NCI-H1436 (cell line): ENCODE measurements at places on chromosomes 12 and 14.
A peak's percentile ranks its signal among the peaks of the same experiment; 100 is the strongest.

- DNase-seq: no peak
Observed at GRCh38 chr14:81400202-81400678, at the start of gene STON2. Gene STON2, minus strand, starts transcription at chr14:81400324. Its CDS starts 1,942 bp downstream, at chr14:81398382.

DNA sequence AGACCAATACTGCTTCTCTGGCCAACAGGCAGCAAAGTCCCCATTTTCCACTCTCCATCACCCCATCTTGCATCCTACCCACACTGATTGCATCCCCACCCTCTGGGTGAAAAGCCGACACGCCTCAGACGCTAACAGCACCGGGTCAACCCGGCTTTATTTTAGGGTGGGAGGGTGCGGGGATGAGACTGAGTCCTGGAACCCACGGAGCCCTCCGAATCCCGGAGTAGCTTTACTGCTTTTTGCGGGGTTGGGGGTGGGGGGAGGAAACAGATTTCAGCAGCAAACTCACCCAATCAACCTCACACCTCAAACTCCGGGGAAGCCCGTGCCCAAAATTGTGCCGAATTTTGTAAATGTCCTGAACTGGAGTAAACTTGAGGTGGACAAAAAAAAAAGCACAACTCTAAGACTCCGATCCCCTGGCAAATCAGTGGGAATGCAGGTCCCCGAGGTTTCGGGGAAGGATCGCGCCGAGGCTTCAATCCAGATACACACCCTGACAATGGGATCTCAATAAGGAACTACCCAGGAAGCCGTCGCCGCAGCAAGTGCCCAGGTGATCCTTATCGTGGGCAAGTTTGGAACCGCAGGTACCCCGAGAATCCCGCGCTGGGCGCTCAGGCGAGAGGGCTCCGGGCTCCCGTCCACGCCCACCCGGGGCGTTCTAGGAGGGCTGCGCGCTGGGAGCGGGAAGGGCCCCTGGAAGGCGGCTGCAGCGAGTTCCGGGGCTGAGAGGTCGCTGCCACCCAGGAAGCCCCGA lies 1.1 kb downstream of the GCH1 start:
- DNase-seq: no peak

GRCh38 chr14:77157740-77158139 lies 16.1 kb upstream of the ZDHHC22 start:
- DNase-seq: no peak

DNA sequence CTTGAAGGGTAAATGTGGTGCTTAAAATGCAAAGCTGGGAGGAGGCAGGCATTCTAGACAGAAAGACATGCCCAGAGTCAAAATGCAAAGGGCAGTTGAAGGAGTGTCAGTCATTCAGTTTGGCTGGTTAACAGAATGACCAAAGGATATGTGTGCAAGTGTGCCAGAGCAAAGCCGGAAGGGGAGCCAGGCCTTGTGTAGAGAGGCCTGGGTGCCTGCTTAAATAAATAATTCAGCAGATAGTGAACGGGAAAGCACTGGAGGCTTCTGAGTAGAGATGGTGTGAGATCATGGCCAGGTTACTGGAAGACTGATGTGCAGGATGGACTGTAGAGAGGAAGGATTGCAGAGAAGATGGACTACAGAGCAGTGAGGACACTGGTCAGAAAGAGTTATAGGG lies 244.9 kb downstream of the PRKD1 start:
- no peak for DNase-seq

DNA sequence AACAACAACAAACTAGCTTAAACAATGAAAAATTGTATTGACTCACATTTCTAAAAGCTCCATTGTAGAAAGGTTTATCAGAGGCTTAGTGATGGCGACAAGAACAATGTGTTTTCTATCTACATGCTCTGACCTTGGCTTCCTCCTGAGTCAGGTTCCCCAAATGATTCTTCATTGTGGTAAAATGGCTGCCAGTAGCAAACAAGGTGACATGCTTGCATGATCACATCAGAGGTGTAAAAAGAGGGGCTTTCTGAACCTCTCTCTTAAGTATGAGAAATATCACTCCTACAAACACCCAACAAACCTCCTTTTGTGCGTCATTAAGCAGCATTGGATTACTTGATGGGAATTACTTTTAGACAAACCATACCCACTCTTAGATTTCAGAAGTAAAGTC lies 252.4 kb upstream of the SYT1 start:
- no peak for DNase-seq

DNA sequence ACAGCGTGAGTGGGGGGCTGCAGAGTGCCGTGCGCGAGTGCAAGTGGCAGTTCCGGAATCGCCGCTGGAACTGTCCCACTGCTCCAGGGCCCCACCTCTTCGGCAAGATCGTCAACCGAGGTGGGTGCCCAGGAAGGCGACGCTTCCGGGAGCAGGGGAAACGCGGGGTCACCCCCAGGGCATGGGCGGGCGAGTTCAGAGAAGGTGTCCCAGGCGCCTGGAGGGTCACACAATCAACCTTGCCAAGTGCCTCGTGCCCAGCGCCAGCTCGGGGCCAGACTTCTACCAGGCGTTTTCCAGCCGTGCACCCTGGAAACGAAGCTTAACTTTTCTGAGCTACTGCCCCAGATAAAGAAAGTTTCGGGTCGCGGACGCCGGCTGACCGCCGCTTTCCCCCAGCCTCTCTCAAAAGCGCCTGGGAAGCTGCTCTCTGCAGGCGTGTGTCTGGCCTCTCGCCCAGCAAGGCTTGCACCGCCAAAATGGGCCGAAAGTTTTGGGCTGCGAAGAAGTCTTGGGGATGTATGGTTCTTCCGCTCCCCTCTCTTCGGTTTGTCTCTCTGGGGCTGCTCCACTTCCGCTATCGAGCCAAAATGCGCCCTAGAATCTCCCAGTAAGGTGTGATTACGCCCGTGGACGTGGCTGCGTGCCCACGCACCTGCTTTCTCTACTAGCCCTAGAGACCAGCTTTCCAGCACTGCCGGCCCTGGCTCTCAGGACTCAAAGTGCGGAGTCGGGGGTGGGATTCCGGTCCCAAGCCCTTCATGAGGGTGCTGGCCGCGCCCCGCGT lies 1.7 kb downstream of the WNT1 start:
- no peak for DNase-seq

DNA sequence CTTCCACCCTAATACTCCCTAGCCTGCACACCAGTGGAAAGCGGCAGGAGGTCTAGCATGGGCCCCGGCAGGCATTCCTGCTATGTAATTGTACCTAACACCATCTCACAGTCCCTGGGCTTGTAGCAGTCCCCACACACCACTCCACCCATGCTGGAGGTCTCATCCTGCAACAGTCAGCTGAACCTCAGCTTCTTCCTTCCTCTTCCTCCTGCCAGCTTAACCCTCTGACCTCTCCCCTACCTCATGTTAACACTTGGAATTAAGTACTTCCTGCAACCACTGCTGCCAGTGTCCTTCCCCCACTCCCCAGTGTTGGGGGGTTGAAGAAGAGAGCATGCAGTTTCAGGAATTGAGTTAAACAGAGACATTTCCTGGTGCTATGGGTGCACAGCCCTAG lies 7.6 kb downstream of the ADCY4 start:
- DNase-seq: no peak

DNA sequence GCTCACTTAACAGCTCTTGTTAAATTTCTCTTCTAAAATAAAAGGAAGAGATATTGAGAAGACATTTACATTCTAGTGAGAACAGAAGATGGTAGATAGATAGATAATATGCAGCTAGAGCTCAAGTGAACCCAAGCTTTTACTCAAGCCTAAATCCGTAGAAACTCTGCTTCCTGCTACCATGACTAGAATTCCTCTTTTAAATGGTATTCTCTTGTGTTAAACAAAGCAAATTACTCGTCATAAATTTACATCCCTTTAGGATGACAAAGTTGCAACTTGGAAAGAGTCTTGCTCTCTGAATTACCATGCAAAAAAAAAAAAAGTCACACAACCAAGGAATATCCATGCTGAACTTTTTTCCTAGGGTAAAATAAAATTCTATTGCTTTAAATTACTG lies 160.7 kb upstream of the LRFN5 start:
- DNase-seq: no peak

GRCh38 chr12:95218150-95219133 lies 835 bp downstream of the VEZT start:
- peak; percentile 54 for DNase-seq

DNA sequence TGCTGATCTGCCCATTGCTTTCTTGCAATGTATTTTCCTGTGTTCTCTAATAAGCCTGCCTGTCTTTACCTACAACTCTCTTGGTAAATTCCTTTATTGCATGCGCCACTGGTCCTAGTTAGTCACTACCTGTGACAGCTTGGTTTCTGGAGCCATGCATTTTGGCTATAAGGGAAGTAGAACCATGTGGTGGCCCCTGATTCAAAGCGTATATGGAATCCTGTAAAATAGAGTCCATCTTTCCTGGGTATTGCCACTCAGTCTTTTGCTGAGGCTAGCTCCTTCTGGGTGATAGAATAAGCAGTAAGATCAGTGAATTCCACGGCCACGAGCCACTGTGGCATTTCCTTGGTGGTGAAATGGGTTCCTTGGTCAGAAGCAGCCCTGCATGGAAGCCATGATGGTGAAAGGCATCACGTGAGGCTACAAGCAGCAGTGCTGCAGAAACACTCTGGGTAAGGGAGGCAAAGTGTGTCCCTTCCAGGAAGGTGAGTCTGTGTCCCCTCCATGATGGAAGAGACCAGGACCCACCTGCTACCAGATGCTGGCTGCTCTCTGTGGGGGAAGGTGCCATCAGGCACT lies 19.6 kb downstream of the TNFAIP2 start:
- no peak for DNase-seq

GRCh38 chr12:46580445-46580844 lies 207.9 kb upstream of the SLC38A2 start:
- DNase-seq: no peak

DNA sequence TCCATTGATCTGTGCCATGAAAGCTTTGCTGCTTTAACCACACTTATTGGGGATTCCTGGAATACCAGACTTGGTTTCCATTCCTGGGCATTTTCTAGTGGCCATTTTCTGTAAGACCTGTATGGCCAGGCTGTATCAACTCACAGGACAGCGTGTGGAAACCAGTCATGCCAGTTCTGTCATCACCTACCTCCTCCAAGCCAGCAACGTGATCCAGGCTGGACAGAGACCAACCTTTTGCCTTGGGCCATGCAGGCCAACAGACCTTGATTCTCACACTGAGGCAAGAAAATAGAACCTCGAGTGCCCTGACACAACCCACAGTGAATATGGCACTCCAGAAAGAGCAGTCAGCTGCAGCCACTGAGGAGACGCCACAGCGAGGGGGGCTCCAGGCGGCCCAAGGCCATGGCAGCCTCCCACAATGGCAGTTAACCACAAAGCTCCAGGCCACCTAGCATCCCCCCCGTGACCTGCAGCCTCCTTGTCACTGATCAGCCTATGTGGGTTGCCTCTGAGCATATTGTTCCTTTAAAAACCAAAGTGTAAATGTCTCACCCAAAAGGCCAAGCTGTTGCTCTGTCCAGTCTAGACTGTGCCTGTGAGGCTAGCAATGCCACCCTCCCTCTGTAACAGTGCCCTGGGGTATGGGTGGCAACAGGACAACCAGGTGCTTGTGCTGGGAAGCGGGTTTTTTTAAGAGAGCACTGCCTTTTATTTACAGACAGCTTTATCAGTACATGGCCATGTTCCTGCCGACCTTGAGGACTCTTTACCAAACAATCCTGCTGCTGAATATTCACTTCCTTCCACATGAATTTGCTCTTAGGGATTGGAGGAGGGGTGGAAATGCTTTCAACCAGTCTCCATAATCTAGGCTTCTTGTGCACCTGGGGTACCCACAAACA lies 168.7 kb upstream of the HIF1A start:
- DNase-seq: no peak

- DNase-seq: no peak
Observed at GRCh38 chr14:61536661-61537562, 158.4 kb upstream of the HIF1A start.

DNA sequence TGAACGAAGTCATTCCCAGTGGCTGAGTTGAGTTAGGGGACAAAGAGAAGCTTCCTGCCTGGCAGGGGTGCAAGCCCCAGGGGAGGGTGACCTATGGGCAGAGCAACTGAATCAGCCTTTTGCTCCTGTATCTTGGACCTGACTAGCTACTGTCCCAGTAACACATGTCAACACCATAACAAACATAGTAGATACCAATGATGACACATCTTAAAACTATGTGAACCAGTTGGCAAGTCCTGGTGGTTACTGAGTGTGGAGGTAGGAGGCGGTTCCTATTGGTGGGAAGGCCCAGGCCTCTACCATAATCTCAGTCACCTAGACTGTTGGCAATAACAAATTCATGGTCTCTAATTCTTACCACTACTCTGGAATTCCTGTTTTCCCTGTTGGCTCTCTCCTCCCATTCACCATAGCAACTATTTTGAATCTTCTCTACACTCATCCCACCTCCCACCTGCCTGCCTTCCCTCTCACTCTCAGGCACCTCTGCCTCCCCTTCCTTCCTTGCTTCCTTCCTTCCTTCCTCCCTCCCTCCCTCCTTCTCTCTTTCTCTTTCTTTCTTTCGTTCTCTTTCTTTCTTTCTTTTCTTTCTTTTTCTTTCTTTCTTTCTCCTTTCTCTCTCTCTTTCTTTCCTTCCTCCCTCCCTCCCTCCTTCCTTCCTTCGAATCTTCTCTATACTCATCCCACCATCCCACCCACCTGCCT lies 8.1 kb upstream of the P2RX7 start:
- no peak for DNase-seq

GRCh38 chr12:15546102-15546701 lies 223.9 kb downstream of the PTPRO start:
- no peak for DNase-seq

- DNase-seq: no peak
Observed at GRCh38 chr12:121649322-121649721, 20.1 kb downstream of the MORN3 start.

- no peak for DNase-seq
Observed at GRCh38 chr12:1614360-1614759, 14.7 kb upstream of the WNT5B start.

DNA sequence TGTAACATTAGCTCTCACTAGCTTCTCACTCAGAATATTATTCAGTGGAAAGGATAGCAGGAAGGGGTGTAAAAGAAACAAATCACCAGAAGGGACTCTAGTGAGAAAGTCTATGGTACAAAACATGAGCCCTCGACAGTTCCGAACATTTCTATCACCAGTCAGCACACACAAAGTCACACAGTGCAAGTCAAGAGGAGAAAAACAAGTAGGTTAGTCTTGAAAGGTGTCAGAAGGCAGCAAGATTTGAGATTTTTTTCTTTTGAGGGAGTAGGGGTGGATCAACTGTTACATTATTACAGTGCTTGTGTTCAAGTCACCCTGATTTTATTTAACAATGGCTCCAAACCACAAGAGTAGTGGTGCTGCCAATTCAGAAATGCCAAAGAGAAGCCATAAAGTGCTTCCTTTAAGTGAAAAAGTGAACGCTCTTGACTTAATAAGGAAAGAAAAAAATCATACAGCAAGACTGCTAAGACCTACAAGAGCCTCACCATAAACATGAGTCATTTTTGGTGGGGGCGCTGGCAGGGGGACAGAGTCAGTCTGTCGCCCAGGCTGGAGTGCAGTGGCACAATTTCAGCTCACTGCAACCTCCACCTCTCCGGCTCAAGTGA lies 42.3 kb downstream of the GNS start:
- no peak for DNase-seq
